HFFc6 (cell line): ENCODE measurements at places on chromosomes 11 and 22. TPM values are rescaled to one million over a fixed set of nuclear protein-coding genes. Genes with fewer than 3 reads are reported as not detected.

GRCh38 chr22:49674479-49675050 lies 153.1 kb downstream of the BRD1 start:
- DNase-seq, result no peak

GP1BB gene
- 0.74 TPM in 1 of 3 replicates, not detected in the others for total RNA-seq

PRODH gene
- not detected in 3 replicates for total RNA-seq

DNA sequence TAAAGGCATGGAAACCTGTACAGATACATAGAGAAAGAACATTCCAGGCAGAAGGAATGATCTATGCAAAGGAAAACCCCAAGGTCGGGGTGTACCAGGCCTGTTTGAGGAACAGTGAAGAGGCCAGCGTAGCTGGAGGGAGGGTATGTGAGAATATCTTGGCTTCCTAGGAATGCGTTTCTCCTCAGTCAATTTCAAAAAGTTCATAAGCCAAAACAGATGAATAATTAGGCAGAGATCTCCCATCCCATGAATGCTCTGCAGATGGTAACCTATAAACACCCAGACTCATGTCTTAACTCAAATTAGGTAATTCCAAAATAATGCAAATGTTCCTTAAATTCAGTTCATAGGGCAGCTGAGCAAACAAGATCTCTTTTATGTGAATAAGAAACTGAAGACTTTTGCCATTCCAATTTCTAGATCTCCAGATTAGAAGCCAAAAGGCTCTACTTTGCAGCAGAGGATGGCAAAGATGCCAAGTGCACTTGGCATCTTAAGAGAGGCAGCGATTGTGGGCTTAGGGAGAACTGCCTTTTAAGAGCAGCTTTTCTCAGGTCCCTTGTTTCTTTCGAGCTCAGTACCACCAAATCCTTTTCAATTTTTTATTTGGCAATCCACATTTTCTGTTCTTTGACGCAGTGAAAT lies 13.2 kb downstream of the FAM118B start:
- DNase-seq, result no peak

GRCh38 chr11:73554671-73555320 lies 43.1 kb downstream of the FAM168A start:
- no peak for DNase-seq

C22orf31 gene
- not detected in 3 replicates for total RNA-seq

P2RX6 gene
- total RNA-seq, result 1.4 to 4.0 TPM (median 3.7 TPM) in 3 replicates

DNA sequence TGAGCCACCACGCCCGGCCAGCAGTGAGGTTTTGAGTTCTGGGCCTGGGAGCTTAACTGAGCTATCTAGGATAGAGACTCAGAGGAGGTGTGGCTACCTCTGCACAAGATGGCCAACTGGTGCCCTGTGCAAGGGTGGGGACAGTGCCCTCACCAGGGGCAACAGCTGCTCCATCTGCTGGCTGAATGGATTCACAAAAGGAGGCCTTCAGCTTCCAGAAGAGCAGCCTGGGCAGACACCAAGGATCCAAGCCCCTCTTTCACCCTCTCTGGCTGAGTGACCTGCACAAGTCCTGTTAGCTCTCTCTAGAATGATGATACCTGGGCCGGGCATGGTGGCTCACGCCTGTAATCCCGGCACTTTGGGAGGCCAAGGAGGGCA lies 33.5 kb upstream of the BAIAP2L2 start:
- DNase-seq, result no peak

DNA sequence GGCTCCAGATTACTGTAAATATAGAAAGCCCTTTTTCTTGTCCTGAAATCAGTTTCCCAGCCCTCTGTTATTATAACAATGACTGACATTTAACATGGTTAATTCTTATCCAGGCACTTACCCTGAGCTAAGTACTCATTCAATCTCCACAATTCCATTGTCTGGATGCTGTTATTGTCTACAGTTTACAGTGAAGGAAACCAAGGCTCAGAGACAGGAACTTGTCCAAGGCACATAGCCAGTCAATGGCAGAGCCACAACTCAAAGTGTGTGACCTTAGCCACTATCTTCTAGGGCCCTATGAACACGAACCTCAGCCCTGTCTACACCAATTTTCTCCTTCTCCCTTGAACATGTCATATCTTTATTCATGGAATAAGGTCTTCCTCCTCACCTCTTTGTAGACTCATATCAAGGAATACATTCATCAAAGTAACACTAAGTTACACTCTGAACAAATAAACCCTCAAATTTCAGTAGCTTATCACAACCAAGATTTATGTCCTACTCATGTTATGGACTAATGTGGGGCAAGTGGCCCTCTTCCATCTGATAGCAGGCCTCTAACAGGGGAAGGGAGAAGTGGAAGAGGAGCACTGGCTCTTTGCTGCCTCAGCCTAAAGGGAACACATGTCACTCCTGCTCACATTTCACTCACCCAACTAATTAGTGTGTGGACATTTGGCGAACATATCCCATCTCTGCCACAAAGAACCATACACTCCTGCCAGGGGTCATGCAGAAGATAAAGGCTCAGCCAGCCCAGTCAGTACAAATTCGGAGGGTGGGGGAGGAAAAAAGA lies 39.3 kb upstream of the APLNR start:
- no peak for DNase-seq

DNA sequence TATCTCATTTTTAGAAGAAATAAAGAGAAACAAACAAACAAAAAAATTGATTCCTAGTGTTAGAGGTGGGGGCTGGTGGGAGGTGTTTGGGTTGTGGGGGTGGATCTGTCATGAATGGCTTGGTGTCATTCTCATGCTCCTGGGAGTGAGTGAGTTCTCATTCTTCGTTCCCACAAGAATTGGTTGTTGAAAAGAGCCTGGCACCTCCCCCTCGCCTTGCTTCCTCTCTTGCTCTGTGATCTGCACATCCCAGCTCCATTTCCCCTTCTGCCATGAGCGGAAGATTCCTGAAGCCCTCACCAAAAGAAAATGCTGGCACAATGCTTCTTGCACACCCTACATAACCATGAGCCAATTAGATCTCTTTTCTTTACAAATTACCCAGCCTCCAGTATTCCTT lies 277.8 kb downstream of the ST3GAL4 start:
- DNase-seq, result no peak

FAM180B gene
- total RNA-seq, result not detected in 3 replicates

TESMIN gene
- 4.6 to 5.5 TPM (median 5.1 TPM) in 3 replicates for total RNA-seq

DNA sequence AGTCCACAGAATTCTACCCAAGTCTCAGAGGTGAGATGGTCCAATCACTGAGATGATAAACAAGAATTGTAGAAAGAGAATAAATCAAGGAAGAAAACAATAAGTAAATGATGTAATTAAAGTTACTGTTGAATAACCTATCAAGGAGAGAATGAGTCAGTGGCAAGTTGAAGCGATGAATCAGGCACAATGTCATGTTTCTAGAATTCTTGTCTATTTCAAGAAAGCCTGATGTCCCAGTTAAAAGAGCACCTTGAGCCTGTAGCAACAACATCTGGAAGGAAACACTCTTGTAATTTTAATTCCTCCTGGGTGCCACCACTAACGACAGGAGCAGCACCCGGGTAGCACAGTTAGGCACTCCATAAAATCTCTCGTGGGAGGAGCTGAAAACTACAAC lies 67.9 kb upstream of the SLC35C1 start:
- no peak for DNase-seq

SERPING1 gene
- 0.25 to 0.42 TPM in 2 of 3 replicates, not detected in the other for total RNA-seq

GUCD1 gene
- total RNA-seq, result 81.9 to 93.0 TPM (median 88.9 TPM) in 3 replicates

GRCh38 chr11:71188886-71189767 lies 63.2 kb downstream of the SHANK2 start:
- no peak for DNase-seq

GRCh38 chr11:116420770-116421528 lies 351.8 kb downstream of the BUD13 start:
- no peak for DNase-seq

DNA sequence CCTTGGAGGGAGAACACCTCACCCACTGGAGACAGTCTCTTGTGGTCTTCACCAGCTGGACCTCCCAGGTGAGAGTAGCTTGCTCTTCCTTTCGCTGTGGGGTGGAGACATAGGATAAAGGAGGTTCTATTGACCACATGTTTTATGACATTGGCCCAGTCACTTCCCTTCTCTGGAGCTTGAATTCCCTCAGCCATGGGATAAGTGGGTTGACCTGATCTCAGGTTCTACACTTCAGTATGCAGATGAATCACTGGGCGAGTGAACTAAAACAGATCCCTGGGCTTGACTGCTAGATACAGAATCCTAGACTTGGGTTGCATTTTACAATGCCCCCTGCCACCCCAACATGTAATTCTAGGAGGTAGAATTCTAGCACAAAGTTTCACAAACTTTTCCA lies 54.8 kb upstream of the PRSS23 start:
- DNase-seq, result no peak
